ENCODE measurements at places on chromosomes 5 and 9.

- peak; percentile 52 for DNase-seq
These were observed 43.9 kb downstream of the BOD1 start for GRCh38 chr5:173572431-173573125.

DNA sequence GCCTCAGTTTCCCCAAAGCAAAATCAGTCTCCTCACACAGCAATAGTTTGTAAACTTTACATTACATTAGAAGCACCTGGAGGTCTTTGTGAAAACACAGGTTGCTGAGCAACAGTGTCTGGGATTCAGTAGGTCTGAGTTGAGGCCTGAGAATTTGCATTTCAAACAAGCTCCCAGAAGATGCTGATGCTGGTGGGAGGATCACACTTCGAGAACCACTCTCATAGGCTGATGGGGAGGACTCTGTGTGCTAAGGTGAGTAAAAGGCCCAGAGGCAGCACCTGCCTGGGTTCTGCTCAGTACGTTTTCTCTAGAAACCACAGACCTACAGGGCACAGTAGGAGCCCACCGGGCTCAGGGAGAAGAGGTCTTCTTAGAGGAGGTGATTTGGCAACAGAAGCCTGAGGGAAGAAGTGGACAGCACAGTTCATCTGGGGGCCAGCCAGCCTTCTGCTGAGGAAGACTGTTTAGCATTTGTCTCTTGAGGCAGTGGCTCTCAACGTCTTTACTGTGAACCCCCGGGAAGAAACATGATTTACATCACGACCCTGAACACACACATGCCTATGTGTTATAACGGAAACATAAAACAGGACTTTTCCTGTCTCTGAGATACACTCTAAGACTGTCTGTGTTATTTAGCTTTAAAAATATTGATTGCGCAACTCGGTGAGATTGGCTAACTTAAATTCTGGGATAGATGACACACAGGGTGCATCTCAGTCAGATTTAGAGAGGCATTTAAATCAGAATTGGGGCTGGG lies 24.8 kb upstream of the DENND1A start:
- no peak for DNase-seq

DNA sequence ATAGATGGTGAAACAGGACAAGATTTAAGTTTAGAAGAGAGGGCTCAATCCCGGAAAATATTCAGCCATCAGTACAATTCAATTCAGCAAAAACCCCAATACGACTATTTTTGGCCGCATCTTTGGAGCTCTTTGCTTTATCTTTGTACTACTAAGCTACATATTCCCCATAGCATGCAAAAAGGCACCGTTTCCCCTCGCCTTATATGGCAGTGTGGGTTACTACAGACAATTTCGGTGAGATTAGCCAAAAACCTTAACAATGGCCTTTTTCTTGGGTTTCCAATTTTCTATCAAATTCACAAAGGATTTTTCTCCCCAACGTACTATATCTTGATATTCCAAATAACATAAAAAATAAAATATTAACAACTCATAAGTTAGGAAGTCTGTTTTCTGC lies 382.6 kb downstream of the BNC2 start:
- no peak for DNase-seq

DNA sequence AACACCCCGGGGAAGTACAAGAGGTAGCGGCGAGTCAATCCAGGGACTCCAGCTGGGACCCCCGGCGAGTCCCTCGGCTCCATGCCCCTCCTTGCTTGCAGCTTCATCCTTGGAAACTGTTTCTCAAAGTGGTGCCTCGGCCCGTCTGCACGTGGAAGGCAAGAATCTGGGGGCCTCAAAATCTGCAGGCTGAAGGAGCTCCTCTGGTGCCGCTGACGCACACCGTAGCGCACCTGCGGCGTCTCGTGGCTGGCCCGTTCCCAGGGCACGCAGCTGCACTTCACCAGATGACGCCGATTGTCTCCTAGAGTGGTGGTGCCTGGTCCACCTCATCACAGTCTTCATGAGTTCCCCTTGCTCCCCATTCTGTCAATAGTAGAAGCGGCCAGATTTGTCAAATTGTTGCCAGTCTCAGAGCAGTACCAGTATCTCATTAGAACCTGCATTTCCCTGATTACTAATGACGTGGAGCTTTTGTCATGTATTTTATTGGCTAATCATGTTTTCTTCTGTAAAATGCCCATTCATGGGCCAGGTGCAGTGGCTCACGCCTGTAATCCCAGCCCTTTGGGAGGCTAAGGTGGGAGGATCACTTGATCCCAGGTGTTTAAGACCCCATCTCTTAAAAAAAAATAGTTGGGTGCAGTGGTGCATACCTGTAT lies 38.6 kb downstream of the GTF3C4 start:
- no peak for DNase-seq

GRCh38 chr5:51987239-51987638 lies 604.0 kb downstream of the ISL1 start:
- no peak for DNase-seq

DNA sequence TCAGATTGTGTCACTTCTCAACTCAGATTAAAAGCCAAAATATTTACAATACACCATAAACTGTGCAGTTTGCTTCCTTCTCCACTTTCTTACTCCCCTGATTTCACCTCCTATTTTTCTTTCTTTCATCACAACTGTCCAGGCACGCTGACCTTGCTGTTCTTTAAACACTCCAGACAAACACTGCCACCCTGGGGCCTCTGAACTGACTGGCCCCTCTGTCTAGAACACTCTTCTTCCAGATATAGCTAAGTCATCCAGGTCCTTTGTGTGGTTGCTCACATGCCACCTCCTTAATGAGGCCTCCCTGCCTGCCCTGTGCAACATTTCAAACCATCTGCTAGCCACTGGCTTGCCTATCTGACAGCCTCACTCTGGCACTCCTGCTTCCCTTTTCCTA lies 46.6 kb downstream of the ATG10 start:
- no peak for DNase-seq

- no peak for DNase-seq
These were observed 138.9 kb downstream of the SPATA31D1 start for GRCh38 chr9:82127465-82127864.

DNA sequence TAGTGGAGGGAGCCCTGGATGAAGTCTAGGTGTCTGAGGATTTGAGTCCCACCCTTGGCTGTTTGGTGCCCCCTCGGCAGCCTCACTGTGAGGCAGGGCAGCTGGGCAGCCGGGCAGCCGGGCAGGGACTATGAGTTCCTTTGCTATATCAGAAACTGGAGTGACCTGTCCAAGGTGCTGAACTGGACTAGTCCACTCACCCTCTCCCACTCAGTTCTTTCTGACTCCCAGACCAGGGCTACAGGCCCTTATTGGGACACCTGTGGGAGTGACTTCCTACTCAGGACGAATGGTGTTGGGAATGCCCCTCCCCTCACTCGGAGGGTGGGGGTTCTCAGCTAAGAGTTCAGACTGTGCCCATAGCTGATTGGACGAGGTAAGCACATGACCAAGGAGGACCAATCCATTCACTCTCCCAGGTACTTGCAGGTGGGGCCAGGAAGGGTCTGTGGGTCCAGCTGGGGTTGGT lies 34.1 kb upstream of the RAPGEF1 start:
- peak; percentile 68 for DNase-seq

GRCh38 chr9:79969393-79970145 lies 397.8 kb downstream of the TLE4 start:
- no peak for DNase-seq

GRCh38 chr5:150298701-150299451 lies 3.8 kb downstream of the ARSI start:
- DNase-seq = peak; percentile 88

- DNase-seq = no peak
These were observed 27.7 kb downstream of the PCDHB15 start for GRCh38 chr5:141272906-141273305.

- peak; percentile 69 for DNase-seq
These were observed 18.4 kb downstream of the AGXT2 start for GRCh38 chr5:35029333-35029732.

DNA sequence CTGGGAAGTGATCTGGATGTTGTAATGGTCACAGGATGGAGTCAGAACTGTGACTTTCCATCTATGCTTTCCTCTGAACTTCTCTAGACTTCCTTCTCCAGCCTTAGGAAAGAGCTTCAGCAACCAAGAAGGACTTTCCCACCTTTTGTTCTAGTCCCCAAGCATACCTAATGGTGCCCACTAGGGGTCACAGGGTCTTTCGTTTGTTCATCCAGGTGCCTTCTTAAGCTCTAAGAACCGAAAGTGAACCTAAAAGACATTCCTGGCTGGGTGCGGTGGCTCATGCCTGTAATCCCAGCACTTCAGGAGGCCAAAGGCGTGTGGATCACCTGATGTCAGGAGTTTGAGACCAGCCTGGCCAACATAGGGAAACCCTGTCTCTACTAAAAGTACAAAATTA lies 1.8 kb upstream of the WNT8A start:
- DNase-seq = no peak

DNA sequence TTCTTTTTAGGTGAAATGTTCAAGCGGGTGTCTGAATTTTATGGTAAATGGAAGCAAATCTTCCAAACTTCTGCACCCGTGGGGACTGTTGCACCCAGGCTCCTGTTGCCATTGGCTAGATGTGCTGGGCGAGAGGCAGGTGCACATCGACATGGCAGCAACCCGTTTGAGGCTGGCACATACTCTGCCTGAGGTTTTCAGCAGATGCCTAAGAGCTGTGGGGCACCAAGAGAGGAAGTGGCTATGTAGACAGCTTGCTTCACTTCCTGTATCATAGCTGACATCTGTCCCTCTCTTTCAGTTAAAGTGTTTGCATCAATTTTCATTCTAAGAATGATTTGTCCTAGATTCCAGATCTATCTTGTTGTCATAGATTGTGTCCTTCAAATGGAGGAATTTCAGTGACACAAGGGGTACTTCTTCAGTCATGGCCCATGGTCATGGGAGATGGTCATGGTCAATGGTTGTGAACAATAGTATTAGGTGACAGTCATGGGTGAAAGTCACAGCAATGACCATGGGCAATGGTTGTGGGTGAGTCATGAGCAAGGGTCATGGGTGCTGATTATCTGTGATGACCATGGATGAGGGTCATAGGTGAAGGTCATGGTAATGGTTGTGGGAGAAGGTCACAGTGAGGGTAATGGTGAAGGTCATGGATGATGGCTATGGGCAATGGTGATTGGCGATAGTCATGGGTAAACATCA lies 115.1 kb upstream of the IRX4 start:
- no peak for DNase-seq

DNA sequence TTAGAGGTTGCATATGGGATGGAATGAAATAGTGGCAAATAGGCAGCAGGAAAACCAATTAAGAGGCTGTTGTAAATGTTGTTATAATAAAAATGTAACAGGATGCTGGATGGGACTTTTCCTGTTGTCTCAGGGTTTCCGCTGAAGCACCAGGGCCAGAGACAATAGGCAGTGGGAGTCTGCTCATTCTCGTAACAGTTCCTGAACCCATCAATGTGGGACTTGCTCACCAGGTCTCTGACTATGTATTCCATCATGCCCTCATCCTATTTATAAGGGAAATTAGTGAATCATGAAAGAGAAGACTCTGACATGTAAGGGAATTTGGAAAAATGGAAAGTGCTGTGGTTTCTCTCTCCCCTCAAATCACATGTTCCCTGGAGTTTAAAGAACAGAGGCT lies 23.5 kb upstream of the SSBP2 start:
- no peak for DNase-seq

DNA sequence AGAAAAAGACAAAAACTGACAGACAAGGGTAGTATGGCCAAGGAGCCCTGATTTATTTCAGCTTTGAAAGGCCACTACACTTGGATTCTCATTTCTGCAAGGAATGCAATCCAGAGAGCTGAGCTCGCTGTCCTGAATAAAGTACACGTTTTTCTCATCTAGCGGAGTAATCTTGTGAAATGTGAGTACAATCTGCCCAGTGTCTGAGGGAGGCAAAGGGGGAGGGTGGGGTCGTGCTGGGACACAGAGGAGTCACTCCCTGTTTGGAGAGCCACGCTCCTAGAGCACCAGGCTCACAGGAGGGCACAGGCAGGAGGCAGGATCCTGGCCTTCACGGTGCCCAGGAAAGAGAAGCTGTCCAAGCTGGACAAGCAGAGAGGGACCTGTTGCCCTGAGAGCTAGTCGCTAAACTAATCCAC lies 51.0 kb upstream of the IFNK start:
- DNase-seq = no peak

GRCh38 chr5:173302546-173303155 lies 25.6 kb downstream of the STC2 start:
- DNase-seq = peak; percentile 95

DNA sequence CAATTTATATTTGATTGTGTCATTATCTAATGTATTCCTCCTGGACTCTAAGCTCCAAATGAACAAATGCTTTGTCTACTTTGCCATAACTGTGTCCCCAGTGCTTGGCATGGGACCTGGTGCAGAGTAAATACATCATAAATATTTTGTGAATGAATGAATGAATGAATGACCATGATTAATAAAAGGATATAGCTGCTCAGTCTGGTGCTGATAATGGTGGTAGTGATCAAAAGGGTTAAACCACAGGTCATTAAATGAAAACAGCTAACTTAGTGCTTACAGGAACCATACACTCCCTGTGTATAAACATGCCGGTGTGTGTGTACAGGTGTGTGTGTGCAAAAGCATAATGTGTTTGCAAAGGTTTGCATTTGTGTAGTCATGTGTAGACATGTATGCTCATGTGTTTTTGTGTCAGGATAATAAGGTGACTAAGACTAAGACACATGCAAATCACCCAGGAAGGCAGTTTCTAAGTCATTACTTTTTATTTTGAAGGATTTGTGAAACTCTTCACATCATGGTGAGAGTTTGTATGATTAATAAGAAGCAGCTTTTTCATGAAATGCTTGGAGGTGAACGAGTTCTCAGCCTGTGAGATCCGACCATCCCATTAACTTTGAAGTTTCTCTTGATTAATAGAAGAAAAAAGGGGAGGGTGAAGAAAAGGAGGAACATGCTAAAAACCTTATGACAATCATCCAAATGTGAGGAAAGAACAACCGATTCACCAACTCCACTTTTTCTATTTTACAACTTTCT lies 24.6 kb downstream of the SPARC start:
- no peak for DNase-seq

DNA sequence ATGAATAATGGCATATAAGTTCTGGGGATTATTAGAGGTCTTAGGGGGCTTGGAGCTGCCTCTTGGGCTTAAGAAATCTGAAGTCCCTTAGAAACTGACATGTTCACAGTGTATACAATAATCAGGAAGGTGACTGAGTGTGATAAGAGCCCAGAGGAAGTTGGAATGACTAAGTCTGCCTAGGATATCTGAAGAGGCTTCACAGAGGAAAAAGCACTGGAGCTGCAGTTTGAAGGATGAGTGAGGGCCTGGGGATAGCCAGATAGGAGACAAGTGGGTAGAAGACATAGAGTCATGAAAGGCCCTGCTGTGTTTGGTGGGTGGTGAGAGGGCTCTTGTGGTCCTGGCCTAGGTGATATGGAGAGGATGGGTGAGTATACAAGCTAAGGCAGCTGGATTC lies 8.8 kb downstream of the NEUROG1 start:
- no peak for DNase-seq

- DNase-seq = peak; percentile 48
These were observed 210.2 kb downstream of the DAB2IP start for GRCh38 chr9:121861501-121862180.

- DNase-seq = no peak
These were observed 212.4 kb upstream of the DMRT1 start for GRCh38 chr9:629146-629545.

- DNase-seq = no peak
These were observed 692.8 kb upstream of the ZNF608 start for GRCh38 chr5:125439243-125439642.

- peak; percentile 82 for DNase-seq
These were observed 65.2 kb downstream of the TMC1 start for GRCh38 chr9:72586388-72587130.

- DNase-seq = no peak
These were observed 258.6 kb downstream of the FANCC start for GRCh38 chr9:95058795-95059386.

All from Daoy (cell line).